Stimulated activated CD8-positive, alpha-beta memory T cell treated with anti-CD3 and anti-CD28 coated beads, Interleukin-4, amount 100 ng/mL, for 4 hours (primary cell): ENCODE measurements at places on chromosomes 11 and 22.

DNA sequence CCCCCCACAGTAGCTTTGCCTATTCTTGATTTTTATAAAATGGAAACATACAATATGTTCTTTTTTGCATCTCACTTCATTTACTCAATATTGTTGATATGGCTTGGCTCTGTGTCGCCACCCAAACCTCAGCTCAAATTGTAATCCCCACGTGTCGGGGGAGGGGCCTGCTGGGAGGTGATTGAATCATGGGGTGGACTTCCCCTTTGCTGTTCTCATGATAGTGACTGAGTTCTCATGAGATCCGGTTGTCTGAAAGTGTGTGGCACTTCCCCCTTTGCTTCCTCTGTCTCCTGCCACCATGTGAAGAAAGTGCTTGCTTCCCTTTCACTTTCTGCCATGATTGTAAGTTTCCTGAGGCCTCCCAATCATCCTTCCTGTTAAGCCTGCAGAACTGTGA is 431.3 kb downstream of the MN1 start:
- no peak for DNase-seq

DNA sequence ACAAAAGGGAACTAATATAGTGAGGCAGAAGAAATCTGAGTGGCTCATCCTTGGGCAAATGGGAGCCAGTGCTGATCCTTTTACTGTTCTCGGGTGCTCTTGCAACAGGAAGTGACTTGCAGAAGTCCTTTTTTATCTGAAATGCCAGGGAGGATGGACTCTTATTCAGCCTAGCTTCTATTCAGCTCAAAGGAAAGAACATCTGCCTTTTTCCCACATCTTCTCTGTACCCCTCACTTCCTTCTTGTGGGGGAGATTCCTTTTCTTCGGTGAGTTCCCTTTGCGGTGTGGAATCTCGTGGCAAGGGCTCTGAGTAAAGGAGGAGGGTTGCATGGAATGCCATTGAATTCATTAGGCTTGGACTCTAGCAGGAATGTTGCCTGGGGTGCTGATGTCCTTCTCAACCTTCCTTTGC is 76.2 kb downstream of the ZBTB16 start:
- DNase-seq, result no peak

DNA sequence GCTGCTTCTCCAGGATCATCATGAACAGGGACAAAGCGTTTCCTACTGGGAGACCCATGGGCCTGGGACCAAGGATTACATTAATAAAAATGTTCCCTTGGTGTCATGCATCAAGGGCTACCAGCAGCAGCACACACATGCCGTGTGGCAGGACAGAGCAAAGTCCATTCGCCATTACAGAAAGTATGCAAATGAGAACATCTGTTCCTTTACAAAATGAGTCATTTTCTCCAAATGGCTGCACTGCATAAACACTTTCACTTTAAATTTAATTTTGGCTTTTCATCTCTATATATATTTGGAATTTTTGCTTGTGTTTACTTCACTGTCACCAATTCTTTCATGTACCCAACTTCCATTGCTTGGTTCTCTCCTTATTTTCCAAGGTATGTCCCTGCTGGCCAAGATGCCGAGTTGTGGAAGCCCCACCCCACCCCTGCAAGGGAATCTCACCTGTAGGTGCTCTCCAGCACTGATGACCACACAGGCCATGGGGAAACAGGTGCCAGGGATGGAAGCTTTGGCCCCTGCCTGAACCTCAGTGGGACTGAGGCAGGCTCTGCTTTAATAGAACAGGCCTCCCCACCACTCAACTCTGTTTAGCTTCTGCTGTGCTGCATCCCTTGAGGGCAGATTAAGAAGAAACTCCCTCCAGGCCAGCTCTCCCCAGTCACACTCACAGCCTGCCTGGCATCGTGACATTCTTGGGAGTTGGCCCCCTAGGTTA is 15.6 kb upstream of the GNAZ start:
- no peak for DNase-seq

- no peak for DNase-seq
Measured at GRCh38 chr11:58576887-58577471, 1.3 kb upstream of the LPXN start.

DNA sequence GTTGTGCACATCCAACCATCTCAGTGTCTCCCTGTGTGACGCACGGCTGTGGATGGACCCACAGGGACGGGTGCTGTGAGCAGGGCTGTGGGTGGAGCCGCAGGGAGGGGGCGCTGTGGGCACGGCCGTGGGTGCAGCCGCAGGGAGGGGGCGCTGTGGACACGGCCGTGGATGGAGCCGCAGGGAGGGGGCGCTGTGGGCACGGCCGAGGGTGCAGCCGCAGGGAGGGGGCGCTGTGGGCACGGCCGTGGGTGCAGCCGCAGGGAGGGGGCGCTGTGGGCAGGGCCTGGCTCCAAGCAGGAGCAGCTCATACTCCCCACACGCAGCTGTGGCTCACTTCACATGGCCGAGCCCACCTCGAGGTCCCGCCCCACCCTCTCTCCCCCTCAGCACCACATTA is 6.0 kb upstream of the MAPK11 start:
- no peak for DNase-seq

DNA sequence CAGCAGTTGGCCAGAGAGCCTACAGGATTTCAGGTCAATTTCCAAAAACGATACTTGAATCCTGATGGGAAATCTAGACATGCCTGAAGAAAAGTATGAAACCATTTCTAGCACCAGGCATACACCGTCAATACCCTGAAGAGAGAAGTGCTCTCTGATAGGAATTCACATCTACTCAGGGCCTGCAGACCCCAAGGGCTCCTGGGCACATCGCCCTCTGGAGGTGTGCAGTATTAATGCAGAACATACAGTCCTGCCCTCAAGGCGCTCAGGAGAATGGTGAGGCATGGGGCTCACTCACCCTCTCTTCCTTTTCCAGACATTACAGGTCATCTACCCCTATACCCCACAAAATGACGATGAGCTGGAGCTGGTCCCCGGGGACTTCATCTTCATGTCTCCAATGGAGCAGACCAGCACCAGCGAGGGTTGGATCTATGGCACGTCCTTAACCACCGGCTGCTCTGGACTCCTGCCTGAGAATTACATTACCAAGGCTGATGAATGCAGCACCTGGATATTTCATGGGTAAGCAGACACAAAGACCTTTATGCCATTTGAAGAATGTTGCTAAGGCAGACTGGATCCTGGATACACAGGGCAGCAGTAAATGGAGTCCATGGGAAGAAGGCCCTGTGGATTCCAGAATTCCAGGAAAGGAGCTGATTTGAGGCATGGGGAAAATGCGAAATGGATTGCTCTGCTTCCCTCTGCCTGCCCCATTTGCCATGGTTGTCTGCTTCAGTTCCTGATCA is 49.3 kb upstream of the CRTAM start:
- DNase-seq, result no peak

DNA sequence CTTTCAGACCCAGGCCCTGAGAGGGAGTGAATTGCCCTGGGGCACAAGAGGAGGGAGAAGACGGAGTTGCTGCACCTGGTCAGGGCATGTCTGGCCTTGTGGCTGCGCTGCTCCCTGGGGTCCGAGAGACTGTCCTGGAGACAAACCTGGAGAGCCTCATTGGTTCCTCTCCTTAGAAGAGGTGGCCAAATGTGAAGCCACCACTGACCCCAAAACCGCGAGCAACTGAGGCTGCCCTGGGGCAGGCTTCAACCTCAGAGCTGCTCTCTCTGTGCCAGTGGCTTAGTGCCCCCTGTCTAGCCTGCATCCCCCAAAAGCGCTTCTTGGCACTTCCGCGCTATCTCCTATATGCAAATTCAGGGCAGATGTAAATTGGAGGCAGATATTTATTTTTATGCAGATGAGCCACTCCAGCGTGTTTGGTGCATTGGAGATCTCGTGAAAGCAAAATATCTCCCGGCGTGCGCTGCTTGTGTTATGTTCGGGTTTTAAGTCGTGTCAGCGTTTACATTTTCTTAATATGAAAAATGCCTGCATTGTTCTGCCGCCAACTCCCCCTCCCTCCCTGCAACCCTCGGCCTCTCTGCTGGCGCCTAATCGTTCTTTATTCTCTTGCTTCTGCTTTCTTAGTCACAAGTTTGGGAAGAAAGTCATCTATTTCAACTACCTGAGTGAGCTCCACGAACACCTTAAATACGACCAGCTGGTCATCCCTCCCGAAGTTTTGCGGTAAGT is 69.5 kb downstream of the ARHGAP8 start:
- DNase-seq, result no peak

GRCh38 chr11:93974759-93975158 is 46.4 kb upstream of the HEPHL1 start:
- no peak for DNase-seq

DNA sequence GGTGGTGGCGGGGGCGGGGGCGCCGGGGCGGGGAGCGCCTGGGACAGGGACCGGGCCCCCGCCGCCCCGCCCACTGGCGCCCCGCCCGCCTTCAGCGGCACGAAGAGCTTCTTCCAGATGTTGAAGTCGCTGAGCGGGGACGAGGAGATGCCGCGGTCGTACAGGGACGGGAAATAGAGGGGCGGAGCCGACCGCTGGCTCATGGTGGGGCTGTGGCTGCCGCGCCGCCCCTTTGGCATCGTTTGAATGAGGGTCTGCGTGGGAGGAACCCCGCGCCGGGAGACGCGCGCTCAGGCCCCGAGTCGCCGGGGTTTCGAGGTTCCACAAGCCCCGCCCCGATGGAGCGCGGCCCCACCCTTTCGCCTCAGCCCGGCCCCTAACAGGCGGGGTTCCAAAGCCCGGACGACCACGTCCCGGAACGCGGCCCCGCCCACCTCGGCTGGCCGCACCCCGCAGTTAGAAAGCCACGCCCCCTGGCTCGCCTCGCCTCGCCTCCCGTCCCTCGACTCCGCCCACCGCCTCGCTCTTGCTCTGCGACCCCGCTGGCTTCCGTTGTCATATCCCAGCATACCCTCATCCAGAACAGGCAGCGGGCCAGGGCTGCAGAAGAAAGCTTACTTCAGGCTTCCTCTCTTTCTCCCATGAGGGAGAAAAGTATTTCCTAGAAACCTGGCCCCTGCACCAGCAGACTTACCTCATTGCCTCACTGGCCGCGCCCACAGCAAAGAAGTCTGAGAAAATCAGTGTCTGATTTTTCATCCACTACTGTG is at the start of gene C11orf91:
C11orf91 (minus strand) TSS at position 325 of the 770 bp plus-strand sequence; CDS start at position 239, 86 bp downstream.
- peak; percentile 83 for DNase-seq

DNA sequence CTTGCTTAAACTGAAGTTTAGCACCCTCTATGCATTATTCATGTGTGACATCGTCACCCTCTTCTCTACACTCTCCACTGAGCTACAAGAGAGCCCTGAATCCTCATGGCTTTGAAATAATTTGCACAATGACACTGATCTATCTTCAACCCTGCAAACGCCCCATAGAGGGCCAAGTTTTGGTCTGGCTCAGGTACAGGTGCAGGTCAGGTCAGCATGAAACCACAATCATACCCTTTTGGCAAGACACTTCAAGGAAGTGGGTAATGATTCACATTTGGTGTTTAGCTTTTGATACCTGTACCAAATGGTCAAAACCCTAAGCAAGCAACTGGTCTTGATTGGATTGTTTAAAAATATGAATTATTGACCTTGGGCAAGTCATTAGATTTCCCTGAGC is 122.2 kb upstream of the CADM1 start:
- no peak for DNase-seq
